ENCODE measurements at places on chromosomes 11 and 22.

GRCh38 chr11:65216830-65217229, 35.1 kb downstream of the CAPN1 start:
- no peak for DNase-seq

GRCh38 chr11:67351275-67352005, 1.9 kb downstream of the POLD4 start:
- DNase-seq: peak; percentile 71

DNA sequence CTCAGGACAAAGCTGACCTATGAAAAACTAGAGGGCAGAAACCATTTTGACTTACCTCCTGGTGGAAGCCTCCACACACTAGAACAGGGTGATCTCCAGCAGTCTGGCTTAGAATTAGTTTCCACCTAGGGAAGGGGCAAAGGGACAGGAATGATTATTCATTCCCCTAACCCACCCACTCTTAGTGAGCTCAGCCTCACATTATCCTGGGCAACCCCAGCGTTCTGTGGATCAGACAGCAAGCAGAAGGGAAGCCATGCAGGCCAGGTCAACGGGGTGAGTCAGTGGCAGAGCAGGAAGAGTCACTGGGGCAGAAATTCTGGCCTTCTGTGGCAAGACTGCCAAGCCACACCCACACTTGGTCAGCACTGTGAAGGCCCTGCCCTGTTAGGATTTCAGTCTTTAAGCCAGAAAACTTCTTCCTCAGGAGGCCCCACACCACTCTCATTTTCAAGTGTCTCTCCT, 10.5 kb downstream of the NUMA1 start:
- DNase-seq: peak; percentile 53

DNA sequence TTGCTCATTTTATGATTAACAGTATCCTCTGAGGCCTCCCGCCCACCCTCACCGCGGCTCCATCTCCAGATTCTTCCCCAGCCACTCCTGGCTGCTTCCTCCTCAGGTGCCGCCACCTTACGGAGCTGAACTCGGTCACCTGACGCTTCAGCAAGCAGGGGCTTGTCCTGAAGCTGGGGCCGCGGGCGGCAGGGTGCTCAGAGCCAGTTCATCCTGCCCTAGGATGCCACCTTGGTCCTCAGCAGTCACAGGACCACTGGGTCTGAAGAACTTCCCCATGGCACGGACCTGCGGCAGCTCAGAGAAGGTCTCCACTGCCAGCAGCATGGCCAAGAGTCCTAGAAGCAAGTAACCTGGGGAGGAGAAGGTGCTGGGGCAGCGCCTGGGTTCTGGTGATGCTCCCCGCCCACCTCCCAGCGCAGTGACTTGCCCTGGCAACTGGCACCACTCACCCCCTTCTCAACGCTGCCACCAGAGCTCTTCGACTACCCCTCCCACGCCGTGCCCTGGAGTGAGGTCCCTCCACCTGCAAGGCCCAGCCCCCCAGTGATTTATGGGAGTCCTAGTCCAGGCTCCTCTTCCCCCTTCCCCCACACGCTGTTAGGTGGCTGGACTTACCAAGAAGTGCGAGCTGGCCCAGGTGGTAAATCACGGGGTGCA, 2.6 kb downstream of the KCNK7 start:
- DNase-seq: no peak

DNA sequence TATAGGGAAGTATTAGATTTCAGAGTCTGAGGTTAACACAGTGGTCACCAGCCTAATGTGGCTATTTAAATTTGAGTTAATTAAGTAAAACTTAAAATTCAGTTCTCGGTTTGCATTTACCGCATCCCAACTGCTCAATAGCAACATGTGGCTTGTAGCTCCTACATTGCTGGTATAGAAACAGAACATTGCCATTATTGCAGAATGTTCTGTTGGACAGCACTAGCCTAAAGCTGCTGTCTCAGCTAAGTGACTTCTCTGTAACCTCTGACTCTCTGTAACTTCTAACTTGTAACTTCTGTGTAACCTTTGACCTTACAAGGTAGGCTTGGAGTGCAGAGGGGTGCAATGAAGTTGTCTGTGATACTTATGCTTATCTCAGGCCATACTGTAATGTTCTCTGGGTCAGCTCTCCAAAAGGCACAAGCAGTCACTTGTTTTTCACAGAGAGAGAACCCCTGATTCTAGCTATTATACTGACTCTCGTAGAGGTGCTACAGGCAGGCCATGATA, 78.7 kb downstream of the ZNRF3 start:
- no peak for DNase-seq

- DNase-seq: no peak
Measured at GRCh38 chr22:26762503-26763472, 105.4 kb downstream of the MIAT start.

- no peak for DNase-seq
Measured at GRCh38 chr22:23126165-23127054, 15.4 kb downstream of the RSPH14 start.

DNA sequence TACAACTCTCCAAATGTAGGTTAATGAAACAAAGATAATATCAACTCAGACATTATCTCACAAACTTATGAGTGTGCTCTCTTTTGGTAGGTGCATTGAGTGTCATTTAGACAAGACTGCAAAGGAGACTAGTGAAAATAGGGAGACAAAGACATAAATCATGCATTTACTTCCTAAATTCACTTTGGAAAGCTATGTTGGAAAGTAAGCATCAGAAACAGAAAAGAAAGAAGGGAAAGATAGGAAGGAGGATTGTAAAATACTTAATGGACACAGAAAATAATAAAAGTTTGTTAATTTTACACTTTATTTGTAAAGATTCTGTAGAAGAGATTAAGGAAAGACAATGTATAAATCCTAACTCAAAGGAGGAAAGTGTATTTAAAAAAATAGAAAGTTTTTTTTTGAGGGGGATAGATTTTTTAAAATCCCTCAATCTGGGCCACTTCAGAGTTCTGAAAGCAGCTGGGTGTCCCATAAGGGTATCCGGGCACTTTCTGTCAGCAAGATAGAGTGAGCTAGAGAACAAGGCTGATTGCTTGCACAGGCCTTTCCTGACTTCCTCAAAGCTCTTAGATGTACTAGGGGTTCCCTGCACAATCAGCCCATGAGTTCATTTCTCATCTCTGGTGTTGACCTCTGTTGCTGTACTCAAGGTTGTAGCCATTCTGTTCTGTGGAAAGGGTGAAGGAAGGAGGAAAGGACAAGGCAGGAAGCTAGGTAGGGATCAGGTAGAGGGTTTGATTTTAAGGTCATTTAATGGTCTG, 22.4 kb upstream of the RDX start:
- DNase-seq: no peak

- DNase-seq: peak; percentile 2
Measured at GRCh38 chr11:44145011-44145775, 49.7 kb downstream of the EXT2 start.

GRCh38 chr22:48984639-48985038, 843.0 kb downstream of the BRD1 start:
- no peak for DNase-seq

- no peak for DNase-seq
Measured at GRCh38 chr11:34366522-34366921, 8.7 kb upstream of the ABTB2 start.

DNA sequence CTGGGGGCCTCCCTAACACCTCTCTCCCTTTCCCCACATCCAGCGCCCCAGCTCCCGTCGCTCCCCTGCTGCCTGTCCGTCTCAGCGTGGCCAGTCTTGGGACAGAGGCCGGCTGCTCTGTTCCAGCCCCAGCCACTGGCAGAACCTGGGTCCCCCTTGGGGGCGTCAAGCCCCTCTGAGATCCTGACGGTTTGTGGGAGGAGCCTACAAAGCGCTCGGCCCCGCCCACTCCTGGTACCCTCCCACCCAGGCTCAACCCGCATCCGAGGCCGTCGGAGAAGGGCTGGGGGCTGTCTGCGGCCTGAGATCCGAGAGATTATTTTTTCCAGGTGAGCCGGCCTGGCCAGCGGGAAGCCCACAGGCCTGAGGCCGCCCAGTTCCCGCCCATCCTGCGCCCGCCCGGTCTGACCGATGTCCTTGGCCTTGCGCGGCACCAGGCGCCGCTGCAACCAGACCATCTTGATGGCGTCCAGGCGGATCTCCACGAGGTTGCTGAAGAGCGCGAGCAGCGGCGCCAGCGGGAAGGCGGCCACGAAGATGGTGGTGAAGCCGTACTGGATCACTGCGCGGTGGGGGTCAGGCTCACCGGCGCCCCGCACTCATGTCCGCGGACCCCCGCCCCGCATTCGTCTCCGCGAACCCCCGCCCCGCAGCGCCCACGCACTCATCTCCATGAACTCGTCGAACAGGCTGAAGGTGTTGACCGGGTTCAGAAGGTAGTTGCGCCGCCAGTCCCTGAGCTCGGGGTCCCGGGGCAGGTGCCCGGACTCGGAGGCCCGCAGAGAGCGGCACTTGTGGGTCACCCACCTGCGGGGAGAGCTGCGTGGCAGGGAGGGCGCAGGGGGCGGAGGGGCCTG, 5.5 kb upstream of the SIGIRR start:
- DNase-seq: no peak

GRCh38 chr11:28842716-28843115, 734.5 kb downstream of the METTL15 start:
- no peak for DNase-seq

GRCh38 chr11:128407962-128408361, 179.4 kb downstream of the ETS1 start:
- peak; percentile 96 for DNase-seq

- DNase-seq: no peak
Measured at GRCh38 chr11:15870911-15871310, 485.4 kb downstream of the SOX6 start.
